Naive B cell (primary cell): ENCODE measurements at places on chromosomes 13 and 19. TPM values are rescaled to one million over a fixed set of nuclear protein-coding genes. Genes with fewer than 3 reads are reported as not detected.

DNA sequence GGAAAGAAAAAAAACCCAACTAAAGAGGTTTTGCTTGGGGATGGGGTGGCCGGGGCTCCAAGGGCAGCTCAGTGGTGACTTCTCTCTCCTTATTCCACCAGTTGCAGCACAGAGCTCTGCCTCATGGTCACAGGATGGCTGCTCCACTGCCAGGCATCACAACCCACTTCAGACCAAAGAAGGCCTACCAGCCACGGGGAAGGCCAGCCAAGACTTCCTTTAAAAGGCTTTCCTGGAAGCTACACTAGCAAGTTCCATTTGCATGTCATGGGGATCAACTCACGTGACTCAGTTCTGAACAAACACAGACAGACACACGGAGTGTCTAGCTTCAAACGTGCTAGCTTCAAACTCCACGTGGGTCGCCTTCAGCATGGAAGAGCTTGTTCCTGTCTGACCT is 13.2 kb upstream of the EIF3G start:
- no peak for DNase-seq
- no peaks in the 10 kb centered on the region for H3K4me1 ChIP-seq
- no peak overlapping the region for H3K4me3 ChIP-seq
- H3K27me3 ChIP-seq, result no peaks in the 10 kb centered on the region
- peaks cover 16% of the 10 kb centered on the region for H3K36me3 ChIP-seq

The CLDN10 gene
- not detected for polyA plus RNA-seq

GRCh38 chr19:37999309-38000213 is 92.6 kb downstream of the SIPA1L3 start:
- H3K27me3 ChIP-seq, result no peaks in the 10 kb centered on the region
- H3K4me3 ChIP-seq, result no peak overlapping the region
- peaks cover 35% of the 10 kb centered on the region for H3K4me1 ChIP-seq
- H3K36me3 ChIP-seq, result peaks cover 8% of the 10 kb centered on the region
- DNase-seq, result no peak

- no peaks in the 10 kb centered on the region for H3K4me1 ChIP-seq
- DNase-seq, result no peak
- H3K27me3 ChIP-seq, result peaks cover 19% of the 10 kb centered on the region
Measured at GRCh38 chr19:28694812-28695211, 518.1 kb downstream of the UQCRFS1 start.

GRCh38 chr13:114230117-114230516 is 4.6 kb upstream of the CDC16 start:
- H3K4me1 ChIP-seq, result peaks cover 5% of the 10 kb centered on the region
- H3K27ac ChIP-seq, result no peak overlapping the region
- no peak overlapping the region for H3K4me3 ChIP-seq
- H3K27me3 ChIP-seq, result peaks cover 43% of the 10 kb centered on the region
- no peak for DNase-seq
- no peaks in the 10 kb centered on the region for H3K36me3 ChIP-seq

DNA sequence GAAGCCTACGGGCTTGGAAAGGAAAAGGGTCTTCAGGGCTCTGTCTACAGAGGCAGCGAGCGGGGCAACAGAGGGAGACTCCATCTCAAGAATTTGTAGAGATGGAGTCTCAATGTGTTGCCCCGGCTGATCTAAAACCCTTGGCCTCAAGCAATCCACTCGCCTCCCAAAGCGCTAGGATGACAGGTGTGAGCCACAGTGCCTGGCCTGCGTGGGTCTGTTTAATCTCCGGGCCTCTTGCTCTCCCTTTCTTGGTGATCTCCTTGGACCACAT is 8.1 kb downstream of the RPS9 start:
- no peak for DNase-seq
- H3K27me3 ChIP-seq, result no peaks in the 10 kb centered on the region
- no peak overlapping the region for H3K4me3 ChIP-seq

DNA sequence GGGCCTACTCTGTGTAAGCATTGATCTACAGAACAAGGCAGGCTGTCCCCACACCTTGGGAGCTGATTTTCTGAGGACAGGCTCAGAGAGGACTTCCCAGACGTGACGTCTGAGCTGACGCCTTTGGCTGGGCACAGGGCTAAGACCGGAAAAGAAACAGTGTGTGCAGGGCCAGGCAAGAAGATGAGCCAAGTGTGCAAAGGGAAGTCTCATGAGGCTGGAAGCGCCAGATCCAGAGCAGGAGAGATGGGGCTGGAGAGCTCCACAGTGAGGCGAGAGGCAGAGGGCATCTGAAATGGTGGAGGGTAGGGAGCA is 12.7 kb downstream of the IGLON5 start:
- peaks cover 86% of the 10 kb centered on the region for H3K27me3 ChIP-seq
- H3K27ac ChIP-seq, result no peak overlapping the region
- no peak for DNase-seq
- no peak overlapping the region for H3K4me3 ChIP-seq
- H3K36me3 ChIP-seq, result peaks cover 17% of the 10 kb centered on the region

DNA sequence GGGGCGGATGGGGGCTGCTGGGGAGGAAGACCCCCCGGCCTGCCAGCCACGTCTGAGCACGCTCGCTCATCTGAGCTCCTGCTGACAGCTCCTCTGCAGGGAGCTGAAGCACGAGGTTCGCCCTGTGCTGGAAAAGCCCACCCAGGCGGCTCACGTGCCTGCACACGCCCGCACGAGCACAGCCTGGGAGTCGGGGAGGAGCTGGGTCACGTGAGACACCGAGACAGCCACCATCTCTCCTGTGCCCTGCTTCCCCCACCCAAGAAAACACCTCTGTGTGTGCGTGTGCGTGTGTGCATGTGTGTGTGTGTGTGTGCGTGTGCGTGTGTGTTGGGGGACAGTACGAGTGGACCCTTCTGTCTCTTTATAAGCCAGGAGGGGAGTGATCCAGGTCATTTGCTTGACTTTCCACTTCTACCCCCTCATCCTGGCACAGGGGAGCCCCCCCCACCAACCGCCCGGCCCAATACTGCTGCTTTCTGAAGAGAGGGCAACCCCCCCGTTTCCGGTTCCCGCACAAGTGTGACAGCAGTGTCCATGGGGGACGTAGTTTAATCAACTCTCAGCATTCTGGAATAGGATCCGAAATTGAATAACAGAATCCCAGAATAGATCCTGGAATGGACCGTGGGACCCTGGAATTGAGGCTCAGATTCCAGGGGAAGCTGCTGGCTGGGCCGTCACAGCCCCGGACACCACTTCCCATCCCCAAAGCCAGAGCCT is 42.5 kb downstream of the CELF5 start:
- H3K27ac ChIP-seq, result no peak overlapping the region
- peaks cover 51% of the 10 kb centered on the region for H3K27me3 ChIP-seq
- H3K4me1 ChIP-seq, result peaks cover 5% of the 10 kb centered on the region
- H3K36me3 ChIP-seq, result peaks cover 9% of the 10 kb centered on the region

DNA sequence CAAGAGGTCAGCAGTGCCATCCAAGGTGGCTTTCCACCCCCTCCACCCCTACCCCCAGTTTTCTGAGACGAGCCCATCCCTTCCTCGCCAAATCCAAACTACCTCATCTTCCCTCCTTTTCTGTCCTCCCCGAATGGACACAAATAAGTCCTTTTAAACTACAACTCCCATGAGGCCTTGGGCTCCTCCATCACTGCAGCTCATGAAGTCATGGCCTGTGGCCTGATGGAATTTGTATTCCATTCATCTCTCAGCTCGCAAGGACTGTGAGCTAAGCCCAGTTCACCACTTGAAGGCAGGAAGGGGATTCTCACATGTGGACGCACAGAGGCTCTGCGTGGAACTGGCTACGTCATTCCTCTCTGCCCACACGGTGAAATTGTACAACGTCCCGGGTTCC is 12.5 kb downstream of the PTPRH start:
- no peak overlapping the region for H3K27ac ChIP-seq
- no peaks in the 10 kb centered on the region for H3K36me3 ChIP-seq
- no peak overlapping the region for H3K4me3 ChIP-seq
- peaks cover 2% of the 10 kb centered on the region for H3K4me1 ChIP-seq
- no peak for DNase-seq

DNA sequence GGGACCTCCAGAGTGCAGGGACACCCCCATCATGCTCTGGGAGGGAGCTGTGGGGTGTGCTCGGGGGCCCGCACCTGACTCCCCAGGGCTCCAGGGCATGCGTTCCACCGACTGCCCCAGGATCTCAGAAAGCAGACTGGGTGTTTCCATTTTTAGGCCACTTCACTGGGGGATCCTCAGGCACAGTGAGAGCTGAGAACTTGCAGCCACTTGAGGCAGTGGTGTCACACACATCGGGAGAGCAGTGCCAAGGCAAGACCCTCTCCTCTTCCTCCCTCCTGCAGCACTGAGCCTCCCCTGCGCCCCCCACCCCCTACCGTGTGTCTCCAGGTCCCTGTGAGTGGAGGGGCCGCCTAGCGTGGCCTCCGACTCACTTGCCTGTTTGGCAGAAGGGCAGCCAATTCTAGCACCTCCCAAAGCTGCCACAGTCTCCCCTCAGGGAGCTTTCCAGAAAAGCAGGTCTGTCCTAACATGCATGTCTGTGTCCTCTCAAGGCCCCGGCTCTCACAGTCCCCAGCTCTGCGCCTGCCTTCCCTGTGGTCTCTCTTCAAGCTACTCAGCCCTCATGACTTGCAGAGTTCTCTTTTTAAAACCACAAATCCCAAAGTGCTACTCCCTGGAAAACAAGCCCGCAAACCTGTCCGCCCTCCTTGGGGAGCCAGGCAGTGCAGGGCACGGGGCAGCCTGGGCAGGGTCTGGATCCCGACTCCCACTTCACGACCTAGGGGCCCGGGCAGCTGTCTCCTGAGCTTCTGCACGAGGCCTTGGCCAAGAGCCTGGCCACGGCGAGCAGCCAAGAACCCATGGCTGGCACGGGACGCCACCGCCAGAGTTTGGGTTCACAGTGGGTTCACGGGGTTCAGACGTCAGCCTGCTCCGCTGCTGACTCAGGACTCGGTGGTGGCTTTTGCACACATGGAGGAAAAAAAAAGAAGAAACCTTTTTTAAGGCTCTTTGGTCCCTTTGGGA is 94.1 kb downstream of the STK24 start:
- H3K27me3 ChIP-seq, result no peaks in the 10 kb centered on the region
- H3K27ac ChIP-seq, result no peak overlapping the region

DNA sequence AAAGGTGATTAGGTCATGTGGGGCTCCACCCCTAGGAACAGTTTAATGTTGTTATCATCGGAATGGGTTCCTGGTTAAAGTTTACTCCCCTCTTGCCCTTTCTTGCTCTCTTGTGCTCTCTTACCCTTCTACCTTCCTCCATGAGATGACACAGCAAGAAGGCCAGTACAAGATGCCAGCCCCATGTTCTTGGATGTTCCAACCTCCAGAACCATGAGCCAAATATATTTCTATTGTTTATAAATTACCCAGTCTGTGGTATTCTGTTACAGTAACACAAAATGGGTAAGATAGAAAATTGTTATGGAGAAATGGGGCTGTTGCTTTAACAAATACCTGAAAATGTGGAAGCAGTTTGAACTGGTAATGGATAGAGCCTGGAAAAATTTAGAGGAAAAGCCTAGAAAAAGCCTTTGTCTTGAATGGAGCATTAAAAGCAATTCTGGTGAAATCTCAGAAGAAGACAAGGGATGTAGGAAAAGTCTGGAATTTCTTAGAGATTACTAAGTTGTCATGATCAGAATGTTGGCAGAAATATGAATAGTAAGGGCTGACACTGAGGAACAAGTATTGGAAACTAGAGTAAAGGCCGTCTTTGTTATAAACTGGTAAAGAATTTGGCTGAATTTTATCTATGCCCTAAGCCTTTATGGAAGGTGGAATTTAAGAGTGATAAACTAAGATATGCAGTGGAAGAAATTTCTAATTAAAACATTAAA is 53.5 kb upstream of the TSC22D1 start:
- H3K4me1 ChIP-seq, result no peaks in the 10 kb centered on the region
- no peaks in the 10 kb centered on the region for H3K36me3 ChIP-seq
- peaks cover 34% of the 10 kb centered on the region for H3K27me3 ChIP-seq
- no peak overlapping the region for H3K4me3 ChIP-seq

The ATP4B gene
- not detected for polyA plus RNA-seq

The PCDH9 gene
- polyA plus RNA-seq, result 49.9 TPM

GRCh38 chr13:58698531-58698930 is 1067.0 kb downstream of the PCDH17 start:
- no peaks in the 10 kb centered on the region for H3K27me3 ChIP-seq
- H3K27ac ChIP-seq, result no peak overlapping the region

The GSX1 gene
- not detected for polyA plus RNA-seq

- H3K27ac ChIP-seq, result no peak overlapping the region
- H3K4me1 ChIP-seq, result no peaks in the 10 kb centered on the region
- H3K4me3 ChIP-seq, result no peak overlapping the region
- no peaks in the 10 kb centered on the region for H3K36me3 ChIP-seq
- no peaks in the 10 kb centered on the region for H3K27me3 ChIP-seq
Measured at GRCh38 chr13:108305655-108306054, 36.1 kb downstream of the TNFSF13B start.

The RNF17 gene
- polyA plus RNA-seq, result 0.34 TPM

DNA sequence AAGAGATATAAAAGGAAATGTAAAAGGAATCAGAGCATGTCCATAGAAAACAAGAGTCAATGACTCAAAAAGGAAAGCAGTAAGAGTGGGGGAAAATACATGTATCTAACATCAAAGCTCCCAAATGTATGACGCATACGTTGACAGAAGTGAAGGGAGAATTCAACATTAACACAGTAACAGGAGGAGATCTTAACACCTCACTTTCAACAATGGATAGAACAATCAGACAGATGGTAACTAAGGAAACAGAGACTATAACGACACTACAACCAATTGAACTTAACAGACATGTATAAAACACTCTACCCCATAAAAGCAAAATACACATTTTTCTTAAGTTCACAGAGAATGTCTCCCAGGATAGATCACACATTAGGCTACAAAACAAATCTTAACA is 774.8 kb upstream of the ARGLU1 start:
- no peak for DNase-seq
- no peaks in the 10 kb centered on the region for H3K27me3 ChIP-seq
- no peaks in the 10 kb centered on the region for H3K36me3 ChIP-seq
- no peaks in the 10 kb centered on the region for H3K4me1 ChIP-seq
- H3K27ac ChIP-seq, result no peak overlapping the region

The IL17D gene
- not detected for polyA plus RNA-seq

The SIGLEC12 gene
- polyA plus RNA-seq, result not detected

DNA sequence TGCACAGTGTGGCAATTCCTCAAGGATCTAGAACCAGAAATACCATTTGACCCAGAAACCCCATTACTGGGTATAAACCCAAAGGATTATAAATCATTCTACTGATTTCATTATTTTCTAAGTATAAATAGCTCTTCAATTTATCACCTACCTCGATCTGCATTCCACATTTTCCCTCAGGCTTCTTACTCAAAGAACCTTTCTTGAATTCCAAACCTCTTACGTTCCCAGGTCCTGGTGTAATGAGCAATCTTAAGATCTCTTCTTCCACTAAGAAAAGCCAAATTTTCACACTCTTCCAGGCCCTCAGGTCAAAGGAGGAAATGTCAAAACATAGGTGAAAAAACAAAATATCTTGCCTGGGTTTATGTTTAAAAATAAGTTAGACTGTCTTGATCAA is 237.3 kb upstream of the GPC6 start:
- H3K27me3 ChIP-seq, result no peaks in the 10 kb centered on the region
- no peak for DNase-seq
